ENCODE measurements at places on chromosomes 11 and 22.

DNA sequence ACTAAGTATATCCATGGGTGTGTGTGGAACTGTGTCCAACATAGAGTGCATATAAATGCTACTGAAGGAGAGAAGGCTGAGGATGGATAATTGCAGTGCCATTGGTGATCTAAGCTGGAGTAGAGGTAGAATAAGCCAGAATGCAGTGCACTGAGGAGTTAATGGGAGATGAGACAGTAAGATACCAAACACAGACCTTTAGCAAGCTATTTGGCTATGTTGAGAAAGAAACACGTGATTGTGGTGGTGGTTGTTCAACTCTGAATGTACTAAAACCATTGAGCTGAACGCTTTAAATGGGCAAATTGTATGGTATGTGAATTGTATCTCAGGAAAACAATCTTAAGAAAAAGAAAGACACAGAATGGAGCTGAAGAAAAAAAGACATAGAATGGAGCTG lies 22.8 kb downstream of the JAML start:
- no peak for DNase-seq

GRCh38 chr11:47060807-47061206 lies 115.9 kb downstream of the ARFGAP2 start:
- peak; percentile 18 for DNase-seq

DNA sequence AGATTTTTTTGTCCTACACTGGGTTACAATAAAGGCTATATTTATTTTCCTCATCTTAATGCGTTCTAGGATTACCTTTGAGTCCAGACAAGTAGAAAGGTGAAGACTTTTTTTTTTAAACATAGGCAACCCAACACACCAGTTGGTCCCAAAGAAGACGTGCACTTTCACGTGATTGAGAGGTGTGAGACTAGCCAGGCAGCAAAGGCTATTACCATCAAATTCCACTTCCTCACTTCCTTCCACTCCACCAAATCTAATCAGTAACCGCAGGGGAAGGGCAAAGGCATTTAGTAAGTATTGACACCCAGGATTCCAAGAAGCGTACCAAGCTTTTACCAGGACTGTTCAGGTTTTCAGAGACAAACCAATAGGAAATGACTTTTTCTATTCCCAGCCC lies 109.3 kb downstream of the APIP start:
- no peak for DNase-seq

- no peak for DNase-seq
Observed at GRCh38 chr11:28627690-28628255, 519.6 kb downstream of the METTL15 start.

- DNase-seq, result no peak
Observed at GRCh38 chr11:10601837-10602236, 33.4 kb upstream of the LYVE1 start.

GRCh38 chr11:19974886-19975285 lies 185.4 kb downstream of the DBX1 start:
- no peak for DNase-seq

DNA sequence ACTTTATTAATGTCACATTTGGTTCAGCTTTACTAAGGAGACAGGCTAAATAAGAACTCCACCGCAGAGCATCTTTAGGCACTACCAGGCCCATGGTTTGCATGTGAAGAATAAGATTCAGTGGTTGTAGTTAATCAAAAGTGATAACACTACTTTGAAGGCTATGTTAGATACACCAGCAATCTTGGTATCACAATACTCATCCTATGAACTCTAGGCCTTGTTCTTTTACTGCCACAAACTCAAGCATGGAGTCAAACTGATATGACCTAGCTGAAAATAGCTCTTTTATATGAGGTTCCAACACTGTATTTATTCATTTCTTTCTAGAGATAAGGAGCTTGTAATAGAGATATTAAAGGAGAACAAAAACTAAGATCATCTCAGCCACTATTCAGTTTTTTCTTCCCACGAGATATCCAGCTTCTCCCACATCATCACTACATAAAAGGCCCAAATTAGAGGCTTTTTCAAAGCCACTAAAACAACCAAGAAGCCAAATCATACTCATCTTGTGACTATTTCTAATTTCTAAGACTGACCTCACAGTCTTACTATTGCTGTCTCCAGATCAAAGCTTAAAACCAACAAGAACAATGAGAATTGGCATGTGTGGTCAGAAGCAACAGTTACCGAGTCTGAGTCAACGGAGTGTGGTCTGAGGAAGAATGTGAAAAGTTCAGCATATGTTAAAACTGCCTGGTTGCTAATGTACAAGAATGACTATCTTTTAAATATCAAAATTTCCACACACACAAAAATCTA lies 25.1 kb upstream of the GUCY1A2 start:
- DNase-seq, result peak; percentile 67

DNA sequence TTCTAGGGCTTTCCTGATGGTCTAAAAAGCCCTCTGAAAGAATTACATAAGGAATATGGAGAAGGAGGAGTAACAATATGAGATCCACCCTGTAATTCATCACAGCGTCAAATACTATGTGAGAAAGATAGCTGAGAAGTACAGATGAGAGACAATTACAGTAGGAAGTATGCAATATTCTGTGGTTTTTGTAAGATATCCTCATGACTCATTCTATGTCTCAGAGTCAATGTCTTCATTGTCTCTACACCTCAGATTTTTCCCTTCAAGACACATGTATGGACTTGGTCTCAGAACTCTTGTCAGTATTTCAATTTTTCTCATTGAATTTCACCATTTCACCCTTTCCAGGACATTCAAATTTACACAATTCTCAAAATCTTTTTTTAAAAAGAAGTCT lies 343.3 kb upstream of the CTSC start:
- peak; percentile 5 for DNase-seq

DNA sequence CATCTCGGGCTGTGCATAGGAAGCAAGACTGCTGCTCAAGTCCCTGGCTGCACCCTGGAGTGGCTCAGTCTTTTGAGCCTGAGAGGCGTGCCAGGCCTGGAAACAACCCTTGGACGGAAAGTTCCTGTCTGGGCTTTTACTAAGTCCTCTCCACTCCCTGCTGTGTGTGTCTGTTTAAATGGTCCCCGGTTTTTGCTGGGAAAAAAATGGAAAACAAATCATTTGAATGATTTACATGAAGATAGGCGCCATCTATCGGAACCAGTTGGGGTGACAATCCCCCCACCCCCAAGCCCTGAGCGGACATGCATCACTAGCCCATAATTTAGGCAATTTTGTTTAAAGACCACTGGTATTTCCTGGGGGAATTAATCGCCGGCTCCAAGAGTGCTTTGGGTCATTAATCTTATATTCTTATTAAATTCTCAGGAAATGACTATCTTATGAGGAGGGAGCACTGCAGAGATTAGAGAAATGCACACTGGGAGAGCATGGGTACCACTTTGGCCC lies 2.7 kb upstream of the GAB2 start:
- peak; percentile 80 for DNase-seq

DNA sequence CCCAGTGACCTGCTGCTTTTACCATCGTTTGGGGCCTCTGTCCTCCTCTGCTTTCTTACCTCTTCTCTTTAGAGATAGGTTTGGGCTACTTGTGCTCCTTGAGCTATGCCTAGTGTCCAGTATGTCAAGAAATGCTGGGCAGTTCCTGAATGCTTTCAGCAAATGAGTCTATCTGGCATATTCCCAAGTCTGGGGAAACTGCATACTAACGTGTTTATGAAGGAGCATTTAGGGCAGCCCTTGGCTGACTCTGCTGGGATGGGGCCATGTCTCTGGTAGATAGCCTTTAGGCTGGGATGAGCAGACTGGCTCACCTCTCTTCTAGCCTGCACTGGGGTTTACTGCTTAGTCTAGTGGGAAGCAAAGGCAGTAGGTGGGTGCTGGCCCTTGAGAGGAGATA lies 43.7 kb upstream of the SUSD2 start:
- DNase-seq, result peak; percentile 81

- DNase-seq, result no peak
Observed at GRCh38 chr22:49968313-49968830, 7.8 kb downstream of the PIM3 start.

DNA sequence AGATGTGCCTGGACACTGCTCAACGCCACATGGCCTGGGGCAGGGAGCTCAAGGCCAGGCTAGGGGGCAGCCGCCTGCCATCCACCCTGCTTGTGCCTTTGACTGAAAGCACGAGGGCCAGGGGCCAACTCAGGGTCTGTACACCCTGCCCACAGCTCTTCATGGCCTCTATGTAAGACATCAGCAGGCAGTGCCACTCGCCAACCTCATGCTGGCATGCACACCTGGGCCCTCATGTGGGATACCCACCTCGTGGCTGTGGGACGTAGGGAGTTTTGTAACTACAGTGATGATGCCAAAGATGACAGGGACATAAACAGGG lies 25.6 kb downstream of the TBX1 start:
- no peak for DNase-seq

DNA sequence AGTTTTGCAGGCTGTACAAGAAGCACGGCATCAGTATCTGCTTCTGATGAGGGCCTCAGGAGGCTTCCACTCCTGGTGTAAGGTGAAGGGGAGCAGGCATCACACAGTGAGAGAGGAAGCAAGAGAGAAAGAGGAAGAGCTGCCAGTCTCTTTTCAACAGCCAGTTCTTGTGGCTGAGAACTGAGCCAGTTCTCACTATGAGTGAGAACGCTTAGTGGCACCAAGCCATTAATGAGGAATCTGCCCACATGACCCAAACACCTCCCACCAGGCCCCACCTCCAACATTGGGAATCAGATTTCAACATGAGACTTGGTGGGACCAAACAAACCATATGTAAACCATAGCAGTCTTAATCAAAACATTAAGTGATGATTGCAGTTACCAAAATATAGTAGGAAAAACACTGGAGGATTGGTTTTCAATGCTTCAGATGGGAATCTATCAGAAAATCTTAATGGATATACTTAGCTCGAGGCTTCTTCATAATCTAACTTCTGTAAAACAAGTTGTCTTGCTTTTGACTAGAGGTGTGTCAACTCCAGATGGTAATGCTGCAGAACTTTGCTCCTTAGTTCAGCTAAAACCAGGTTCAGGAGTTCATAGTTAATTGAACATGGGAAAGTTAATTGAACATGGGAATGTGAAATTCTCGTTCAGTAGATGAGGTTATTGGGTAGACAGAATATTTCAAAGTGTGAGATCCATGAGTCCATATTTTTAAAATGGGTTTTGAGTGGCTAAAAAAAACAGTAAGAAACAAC lies 12.2 kb downstream of the FAR1 start:
- no peak for DNase-seq

DNA sequence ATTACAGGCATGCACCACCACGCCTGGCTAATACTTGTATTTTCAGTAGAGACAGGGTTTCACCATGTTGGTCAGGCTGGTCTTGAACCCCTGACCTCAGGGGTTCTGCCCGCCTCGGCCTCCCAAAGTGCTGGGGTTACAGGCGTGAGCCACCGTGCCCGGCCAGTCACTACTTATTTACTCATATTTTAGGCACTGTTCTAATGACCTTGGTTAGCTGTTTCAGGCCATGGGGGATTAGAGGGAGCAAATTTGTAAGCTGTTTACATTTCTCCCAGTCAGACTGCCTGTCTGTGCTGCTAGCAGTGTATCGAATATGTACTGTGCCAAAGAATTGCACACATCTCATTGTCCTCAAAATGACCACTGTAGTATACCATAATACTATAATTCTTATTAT lies 32.7 kb upstream of the PACSIN2 start:
- no peak for DNase-seq

GRCh38 chr11:104163100-104164027 lies 583 bp downstream of the PDGFD start:
- DNase-seq, result peak; percentile 17

DNA sequence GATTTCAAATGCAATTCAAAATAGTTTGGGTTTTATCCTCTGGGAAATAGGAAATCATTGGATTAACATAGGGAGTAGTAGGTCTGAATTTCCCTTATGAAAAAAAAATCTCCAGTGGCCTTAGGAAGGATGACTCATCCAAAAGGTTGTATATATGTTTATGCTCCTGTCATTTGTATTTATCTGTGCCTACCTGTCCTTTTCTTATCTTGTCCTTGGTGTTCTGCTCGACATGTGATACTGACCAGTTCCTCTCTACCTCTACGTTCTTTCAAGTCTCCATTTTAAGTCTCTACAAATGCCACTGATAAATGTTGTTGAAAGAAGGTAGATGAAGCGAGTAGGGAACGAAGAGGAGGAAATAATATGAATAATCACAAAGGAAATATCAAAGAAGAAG lies 3.0 kb upstream of the SOX6 start:
- DNase-seq, result no peak

GRCh38 chr22:36828815-36829214 lies 12.0 kb upstream of the PVALB start:
- DNase-seq, result no peak

- no peak for DNase-seq
Observed at GRCh38 chr11:32326522-32326921, 108.8 kb downstream of the WT1 start.

DNA sequence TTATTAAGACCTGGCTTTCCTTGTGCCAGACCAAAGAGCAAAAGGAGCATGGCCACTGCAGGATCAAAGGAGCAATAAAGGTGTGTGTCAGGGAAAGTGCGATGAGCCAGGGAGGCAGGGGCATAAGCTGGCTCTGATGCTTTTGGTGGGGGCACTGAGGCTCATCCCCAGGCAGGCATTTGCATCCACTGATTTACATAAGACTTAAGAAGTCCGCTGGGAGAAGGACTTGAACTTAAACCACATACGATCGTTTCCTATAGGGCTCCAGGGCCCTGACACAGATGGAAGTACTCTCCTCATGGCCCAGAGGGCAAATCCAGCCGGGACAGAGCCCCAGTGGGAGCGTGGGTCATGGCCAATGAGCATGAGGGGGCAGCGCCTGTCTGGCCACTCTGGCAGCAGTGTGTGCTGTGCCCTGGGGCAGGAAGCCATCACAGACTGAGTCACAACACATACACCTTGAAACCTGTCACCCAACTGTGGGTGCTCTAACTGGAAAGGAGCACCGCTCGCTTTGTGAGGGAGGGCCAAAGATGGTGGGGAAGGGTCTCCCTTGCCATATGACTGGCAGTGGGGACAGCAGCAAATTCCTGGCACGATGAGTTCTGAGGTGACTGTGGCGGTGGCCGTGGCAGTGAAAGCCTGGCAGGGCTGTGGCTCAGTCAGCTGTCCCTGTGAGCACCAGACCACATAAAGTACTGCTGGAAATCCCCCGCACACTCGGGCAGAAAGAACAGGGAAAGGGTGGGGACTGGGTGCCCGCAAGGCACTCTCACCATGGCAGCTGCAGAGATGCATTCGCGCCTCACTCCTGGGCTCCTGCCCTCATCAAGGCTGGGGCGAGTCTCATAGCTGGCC lies 79.4 kb upstream of the LMO1 start:
- no peak for DNase-seq

DNA sequence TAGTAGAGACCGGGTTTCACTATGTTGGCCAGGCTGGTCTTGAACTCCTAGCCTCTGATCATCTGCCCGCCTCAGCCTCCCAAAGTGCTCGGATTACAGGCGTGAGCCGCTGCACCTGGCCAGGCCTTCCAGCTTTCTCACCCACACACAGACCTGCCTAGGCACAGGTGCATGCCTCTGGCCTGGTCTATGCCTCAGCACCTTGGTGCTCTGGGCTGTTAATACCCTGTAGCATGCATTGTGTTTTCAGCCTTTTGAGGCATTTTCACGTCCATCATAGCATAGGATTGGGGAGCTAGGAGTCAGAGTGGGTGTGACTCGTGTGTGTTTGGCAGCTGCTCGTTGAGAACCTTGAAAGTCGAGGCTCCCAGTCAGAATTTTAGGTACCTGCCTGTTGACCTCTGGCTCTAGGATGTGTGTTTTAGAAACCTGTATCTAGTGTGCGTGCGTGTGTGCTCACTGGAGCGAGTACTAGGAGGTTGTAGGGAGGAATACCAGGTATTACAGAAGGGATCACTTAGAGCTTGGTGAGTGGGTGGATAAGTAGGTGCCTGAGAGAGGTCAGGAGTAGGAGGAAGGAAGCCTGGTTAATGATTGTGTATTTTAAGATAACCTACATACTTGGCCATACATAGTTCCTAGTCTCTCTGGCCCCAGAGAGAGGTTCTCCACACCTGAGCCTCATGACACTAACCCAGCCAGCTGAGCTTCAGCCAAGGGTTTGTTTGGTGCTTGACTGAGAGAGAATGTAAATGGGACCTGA lies 20.0 kb downstream of the CRKL start:
- DNase-seq, result no peak

Data from GM03348 (cell line).